ENCODE measurements at places on chromosomes 12 and 14.

GRCh38 chr12:84421103-84421502 is 491.5 kb downstream of the SLC6A15 start:
- DNase-seq: no peak

DNA sequence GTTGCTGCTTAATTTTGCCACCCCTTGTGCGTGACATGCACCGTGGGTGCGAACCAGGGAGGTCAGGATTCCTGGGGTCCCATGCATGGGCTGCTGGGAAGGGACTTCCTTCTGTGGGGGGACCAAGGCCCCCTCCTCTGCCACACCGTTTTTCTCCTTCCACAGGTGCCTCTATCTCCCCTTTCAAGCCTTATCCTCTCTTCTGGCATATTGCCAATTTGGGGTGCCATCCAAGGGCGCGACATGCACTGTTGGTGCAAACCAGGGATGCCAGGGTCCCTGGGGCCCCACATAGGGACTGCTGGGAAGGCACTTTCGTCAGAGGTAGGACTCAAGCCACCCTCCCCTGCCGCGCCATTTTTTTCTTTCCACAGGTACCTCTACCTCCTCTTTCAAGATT is 289.0 kb downstream of the ALG10 start:
- DNase-seq: no peak

DNA sequence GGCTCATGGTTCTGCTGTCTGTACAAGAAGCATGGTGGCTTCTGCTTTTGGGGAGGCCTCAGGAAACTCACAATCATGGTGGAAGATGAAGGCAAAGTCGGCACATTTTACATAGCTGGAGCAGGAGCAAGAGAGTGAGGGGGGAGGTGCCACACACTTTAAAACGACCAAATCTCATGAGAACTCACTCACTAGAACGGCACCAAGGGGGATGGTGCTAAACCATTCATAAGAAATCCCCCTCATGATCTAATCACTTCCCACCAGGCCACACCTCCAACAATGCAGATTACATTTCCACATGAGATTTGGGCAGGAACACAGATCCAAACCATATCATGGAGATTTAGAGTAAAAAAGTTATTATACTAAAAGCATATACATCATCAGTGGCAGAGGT is 13.6 kb upstream of the LEMD3 start:
- DNase-seq: no peak

- DNase-seq: no peak
Observed at GRCh38 chr12:79455286-79455685, 235.5 kb downstream of the PAWR start.

DNA sequence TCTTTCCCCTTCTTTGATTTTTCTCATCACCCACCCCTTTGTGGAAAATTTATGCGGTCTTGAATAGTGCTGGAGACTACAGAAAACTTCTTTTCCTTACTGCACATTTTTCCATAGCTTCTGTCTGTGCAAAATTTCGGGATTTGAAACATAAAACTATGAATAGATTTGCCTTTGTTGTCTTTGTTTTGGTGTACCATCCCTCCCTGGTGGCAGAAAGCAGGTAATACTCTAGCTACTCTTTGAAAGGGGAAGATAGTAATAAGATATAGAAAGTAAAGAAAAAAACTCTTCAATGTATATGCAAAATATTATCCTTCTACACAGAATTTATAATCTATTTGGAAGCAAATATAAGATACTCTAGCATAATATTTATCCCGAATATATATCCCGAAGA is 79.1 kb upstream of the LMO3 start:
- DNase-seq: no peak

DNA sequence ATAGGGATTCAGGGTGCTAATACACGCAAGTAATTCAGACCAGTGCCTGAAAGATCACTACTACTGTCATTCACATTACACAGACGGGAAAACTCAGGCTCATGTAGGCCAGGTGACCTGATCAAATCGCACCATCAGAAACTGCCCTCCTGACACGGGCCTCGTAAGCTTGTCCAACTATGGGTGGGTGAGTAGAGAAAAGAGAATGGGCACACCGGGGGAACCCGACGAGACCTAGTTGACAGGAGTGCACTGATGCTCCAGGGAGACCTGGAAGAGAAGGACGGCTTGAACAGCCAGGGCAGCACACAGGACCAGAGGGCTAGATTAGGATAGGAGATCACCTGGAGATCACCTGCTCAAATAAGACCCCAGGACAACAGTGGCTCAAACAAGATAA is 166.9 kb upstream of the DIO3 start:
- no peak for DNase-seq

DNA sequence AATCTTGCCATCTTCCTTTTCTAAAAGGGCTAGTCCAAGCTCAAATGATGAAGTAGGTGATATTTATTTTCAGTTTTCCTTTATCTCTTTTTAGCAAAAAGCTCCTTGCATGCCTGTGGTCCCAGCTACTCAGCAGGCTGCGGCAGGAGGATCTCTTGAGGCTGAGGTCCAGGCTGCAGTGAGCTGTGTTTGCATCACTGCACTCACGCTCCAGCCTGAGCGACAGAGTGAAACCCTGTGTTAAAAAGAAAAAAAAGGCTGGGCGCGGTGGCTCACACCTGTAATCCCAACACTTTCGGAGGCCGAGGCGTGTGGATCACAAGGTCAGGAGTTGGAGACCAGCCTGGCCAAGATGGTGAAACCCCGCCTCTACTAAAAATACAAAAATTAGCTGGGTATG is 5.0 kb downstream of the TMEM116 start:
- DNase-seq: no peak

GRCh38 chr14:49692193-49692757 is 645 bp upstream of the KLHDC1 start:
- DNase-seq: no peak

DNA sequence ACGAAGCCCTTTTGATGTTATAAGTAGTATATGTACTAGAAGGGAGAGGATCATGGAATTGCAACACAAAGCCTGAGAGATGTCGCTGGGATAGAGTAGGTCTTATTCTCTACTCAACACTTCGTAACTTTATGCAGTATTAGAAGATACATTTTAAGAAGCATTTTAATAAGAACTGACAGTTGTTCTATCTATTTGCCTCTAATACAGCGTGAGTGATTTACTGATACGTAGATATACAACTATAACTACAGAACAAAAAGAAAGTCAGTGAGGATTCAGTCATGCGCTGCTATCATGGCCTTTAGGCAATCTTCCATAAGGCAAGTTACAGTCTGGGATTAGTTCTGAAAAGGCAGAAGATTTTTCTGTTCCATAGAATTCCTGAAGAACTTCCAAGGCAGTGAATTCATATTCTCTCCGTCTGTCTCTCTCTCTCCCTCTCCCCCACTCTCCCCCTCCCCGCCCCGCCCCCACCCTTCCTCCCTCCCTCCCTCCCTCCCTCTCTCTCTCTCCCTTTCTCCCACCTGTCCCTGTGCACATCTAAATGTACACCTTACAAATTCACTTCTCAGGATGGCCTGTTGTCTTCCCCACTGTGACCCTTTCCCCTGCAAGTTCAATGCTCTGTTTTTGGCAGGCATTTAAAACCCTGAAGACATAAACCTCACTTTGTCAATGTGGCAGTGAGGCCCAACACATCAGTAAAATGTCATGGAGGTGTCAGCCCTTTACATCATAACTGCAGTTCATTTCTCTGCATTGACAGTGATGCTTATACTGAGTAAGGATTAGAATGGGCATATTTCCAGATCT is 470.6 kb downstream of the EGLN3 start:
- no peak for DNase-seq

DNA sequence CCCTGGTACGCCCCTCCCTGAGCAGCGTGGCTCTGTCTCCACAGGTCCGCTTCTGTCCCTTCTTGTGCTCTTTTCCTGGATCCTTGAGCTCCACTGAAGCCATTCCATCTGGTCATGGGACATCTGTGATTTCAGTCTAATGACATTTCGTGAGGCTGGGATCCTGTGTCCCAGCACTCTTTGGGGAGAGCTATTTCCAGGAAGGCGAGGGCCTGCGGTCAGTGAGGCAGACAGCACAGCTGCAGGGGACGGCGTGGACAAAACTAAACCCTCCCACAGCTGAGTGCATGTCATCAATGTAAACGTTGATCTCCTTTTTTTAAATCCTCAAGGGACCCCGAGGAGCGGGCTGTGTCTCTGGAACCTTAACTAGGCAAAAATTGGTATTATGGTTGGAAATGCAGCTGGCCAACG is 127.7 kb downstream of the DACT1 start:
- DNase-seq: no peak

DNA sequence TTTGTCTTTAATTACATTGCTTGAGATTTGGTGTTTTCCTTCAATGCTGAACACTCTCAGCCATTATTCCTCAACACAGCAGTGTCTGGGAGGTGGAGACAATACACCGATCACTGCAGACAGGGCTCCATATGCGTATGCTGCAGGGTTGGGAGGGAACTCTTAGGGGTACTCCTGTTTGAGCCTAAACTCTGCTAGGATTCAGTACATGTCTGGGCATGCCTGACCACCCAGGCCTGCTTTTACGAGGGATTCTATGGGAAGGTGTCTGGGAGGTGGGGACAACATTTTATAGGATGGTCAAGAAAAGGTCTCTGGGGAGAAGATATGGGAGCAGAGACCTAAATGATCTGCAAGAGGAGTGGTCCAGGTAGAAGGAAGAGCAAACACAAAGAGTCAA is 34.3 kb downstream of the DHRS2 start:
- DNase-seq: no peak

- DNase-seq: no peak
Observed at GRCh38 chr12:30963709-30964564, 37.4 kb downstream of the TSPAN11 start.

- no peak for DNase-seq
Observed at GRCh38 chr14:27672047-27672446, 1074.2 kb upstream of the NOVA1 start.

- no peak for DNase-seq
Observed at GRCh38 chr14:41718477-41719166, 111.9 kb downstream of the LRFN5 start.

DNA sequence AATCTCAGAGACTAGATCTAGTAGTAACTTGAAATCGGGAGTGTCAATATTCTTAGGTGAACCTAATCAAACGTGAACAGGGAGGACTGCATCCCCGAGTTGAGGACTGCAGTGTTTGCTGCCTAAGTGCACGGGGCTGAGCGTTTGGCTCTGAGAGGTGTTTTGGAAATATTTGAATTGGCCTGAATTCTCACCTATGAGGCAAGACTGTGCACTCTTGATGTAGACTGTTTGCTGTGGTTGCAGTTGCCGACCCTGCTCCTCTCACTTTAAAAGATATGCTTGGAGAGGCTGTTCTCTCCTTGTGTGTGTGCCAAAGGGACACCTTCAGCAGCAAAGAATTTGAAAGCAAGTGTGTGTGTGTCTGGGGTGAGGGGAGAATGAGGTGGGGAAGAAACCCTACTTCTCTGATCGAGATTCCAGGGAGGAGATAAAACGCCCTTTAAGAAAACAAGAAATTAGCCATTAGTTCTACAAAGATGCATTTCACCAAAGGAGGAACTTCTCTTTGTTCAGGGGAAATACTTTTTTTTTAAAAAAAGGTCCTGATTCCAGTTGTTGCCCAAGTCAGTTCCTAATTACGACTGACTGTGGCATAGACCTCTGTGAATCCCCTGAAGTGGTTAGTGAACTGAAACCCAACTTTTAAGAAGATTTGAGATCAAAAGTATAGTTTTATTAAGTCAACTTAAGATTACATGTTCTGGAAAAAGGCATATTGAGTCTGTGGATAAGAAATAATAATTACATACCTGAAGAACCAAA is 106.6 kb downstream of the DYRK2 start:
- no peak for DNase-seq

DNA sequence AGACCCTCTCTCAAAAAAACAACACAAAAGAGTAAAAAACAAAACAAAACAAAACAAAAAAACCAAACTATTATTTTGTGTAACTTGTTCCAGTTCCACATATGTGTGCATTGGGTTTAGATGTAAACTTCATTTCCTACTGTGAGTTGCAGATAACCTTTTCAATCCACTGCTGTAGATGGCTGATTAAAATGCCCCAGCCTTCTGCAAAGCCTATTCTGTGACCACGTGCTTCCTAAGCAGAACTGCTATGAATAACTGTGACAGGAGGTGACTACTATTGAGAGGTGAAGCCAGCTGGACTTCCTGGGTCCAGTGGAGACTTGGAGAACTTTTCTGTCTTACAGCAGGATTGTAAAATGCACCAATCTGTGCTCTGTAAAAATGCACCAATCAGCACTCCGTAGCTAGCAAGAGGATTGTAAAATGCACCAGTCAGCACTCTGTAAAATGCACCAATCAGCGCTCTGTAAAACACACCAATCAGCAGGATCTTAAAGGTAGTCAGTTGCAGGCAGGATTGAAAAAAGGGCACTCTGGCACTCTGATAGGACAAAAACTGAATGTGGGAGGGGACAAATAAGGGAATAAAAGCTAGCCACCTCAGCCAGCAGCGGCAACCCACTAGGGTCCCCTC is 10.3 kb upstream of the ELK3 start:
- no peak for DNase-seq

DNA sequence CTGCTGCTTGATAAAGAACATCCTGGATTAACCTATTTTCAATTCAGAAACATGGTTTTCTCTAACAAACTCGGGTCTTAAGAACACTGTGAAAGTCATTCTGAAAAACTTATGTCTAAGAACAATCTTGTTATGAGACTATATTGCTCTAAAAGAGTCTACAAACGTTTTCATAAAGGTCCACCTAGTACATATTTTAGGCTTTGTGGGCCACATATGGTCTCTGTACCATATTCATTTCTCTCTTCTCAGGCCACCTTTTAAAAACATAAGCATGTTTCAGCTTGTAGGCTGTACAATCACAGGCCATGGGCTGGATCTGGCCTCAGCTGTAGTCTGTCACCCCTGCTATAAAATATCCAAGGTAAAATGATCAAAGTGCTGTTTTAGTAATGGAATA is 39.9 kb downstream of the PPP4R3A start:
- DNase-seq: no peak

DNA sequence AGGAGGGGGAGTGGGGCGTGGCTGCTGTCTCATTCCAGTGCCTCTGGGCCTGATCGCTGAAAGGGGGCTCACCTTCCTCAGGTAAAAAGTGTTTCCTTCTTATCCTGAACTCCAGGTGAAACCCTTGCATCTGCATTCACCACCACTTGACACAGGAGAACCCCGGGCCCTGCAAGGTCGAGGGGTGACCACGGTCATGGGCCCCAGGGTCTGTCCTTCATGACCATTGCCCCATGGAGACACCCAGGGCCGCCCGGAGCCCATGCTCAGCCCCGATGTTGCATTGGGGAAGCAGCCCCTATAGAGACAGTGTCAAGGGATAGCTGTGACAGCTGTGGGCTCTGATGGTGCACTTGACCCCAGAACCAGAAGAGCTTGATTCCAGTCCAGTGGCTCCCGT is 34.4 kb upstream of the DYNC1H1 start:
- no peak for DNase-seq

DNA sequence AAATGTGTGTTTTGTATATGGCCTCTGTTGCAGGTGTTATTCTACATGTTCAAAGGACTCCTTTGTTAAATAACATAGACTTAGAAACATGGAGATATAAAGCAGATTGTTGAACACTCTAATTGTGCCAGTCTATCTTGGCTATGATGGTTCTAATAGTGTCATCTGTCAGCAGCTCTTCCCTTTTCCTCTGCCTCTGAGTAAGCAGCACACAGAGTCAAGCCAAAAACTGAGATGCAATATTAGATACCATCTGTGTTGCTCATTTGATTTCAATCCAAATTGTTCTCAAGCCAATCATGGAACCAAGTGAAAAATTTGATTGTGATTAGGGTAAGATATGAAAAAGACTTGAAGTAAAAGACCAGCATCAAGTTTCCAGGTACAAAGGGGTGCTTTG is 871.1 kb upstream of the MGAT4C start:
- DNase-seq: no peak

GRCh38 chr12:87253157-87253556 is 776.0 kb downstream of the C12orf50 start:
- DNase-seq: no peak

Data from activated CD8-positive, alpha-beta T cell treated with anti-CD3 and anti-CD28 coated beads, Interleukin-2, amount 10 ng/mL, durations not matched to agents 7 days and 5 days (primary cell).